ENCODE measurements at places on chromosomes 13 and 19.

DNA sequence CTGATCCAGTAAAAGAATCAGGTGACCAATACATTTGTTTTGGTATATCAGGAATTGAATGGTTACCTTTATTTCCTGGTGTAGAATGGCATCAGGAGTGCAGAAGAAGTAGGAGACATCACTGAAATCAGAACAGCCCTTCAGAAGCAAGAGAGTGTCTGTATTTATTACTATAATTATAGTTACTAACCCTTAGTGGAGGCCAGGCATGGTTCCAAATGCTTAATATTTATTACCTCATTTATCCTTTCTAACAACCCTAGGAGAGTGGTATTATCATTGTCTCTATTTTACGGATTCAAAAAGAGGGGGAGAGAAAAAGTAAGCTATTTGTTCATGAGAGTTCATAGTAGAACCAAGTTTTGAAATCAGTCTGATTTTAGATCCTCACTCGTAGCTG, 1292.9 kb downstream of the PCDH9 start:
- no peak for DNase-seq

DNA sequence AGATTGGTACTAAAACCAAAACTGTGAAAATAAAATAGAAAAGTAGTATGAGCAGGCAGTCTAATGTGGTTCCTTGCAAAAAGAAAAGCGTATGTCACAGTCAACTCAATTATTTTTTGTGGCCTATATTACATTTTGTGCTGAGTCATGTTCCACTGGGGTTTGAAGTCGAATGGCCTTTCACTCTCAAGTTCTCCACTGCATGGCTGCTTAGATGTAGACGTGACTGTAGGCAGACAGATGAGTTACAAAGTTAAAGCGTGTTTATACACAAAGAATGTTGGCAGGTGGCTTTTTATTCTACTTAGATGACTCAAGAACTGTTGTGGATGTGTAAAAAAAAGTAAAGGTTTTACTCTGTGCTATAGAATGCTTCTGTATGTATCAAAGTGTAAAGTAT, 133.9 kb downstream of the SLITRK6 start:
- DNase-seq = peak; percentile 1

DNA sequence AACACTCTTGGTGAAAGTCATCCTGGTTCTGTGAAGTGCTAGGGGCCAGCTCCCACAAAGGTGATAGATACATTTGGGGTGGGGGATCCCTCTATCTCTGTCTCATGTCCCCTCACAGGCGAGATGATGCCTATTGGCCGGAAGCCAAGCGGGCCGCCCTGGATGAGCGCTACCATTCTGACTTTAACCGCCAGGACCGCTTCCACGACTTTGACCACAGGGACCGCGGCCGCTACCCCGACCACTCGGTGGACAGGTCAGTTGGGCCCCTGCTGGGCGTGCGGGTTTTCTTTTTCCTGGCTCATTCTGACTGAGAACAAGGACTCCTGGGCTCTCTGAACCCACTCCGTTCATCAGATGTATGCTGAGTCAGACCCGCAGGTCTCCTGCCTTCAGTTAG, 16.4 kb downstream of the MICOS13 start:
- DNase-seq = no peak

DNA sequence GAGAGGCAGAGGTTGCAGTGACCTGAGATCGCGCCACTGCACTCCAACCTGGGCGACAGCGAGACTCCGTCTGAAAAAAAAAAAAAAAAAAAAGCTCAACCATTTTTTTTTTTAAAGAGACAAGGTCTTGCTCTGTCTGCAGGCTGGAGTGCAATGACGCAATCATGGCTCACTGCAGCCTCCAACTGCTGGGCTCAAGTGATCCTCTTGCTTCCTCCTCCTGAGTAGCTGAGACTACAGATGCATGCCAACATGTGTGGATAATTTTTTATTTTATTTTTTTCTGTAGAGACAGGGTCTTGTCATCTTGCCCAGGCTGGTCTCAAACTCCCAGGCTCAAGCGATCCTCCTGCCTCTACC, 10.3 kb downstream of the EHD2 start:
- DNase-seq = peak; percentile 94

GRCh38 chr19:31258211-31259052, 90.8 kb downstream of the TSHZ3 start:
- no peak for DNase-seq

- no peak for DNase-seq
These were observed 146.7 kb downstream of the USP12 start for GRCh38 chr13:27024776-27025492.

GRCh38 chr13:78784014-78784750, 125.2 kb upstream of the OBI1 start:
- no peak for DNase-seq

GRCh38 chr13:66830940-66831716, 399.0 kb downstream of the PCDH9 start:
- DNase-seq = no peak

- no peak for DNase-seq
These were observed 154.8 kb downstream of the TBC1D4 start for GRCh38 chr13:75327135-75327510.

GRCh38 chr13:43331672-43332071, 308.3 kb downstream of the DNAJC15 start:
- peak; percentile 2 for DNase-seq

DNA sequence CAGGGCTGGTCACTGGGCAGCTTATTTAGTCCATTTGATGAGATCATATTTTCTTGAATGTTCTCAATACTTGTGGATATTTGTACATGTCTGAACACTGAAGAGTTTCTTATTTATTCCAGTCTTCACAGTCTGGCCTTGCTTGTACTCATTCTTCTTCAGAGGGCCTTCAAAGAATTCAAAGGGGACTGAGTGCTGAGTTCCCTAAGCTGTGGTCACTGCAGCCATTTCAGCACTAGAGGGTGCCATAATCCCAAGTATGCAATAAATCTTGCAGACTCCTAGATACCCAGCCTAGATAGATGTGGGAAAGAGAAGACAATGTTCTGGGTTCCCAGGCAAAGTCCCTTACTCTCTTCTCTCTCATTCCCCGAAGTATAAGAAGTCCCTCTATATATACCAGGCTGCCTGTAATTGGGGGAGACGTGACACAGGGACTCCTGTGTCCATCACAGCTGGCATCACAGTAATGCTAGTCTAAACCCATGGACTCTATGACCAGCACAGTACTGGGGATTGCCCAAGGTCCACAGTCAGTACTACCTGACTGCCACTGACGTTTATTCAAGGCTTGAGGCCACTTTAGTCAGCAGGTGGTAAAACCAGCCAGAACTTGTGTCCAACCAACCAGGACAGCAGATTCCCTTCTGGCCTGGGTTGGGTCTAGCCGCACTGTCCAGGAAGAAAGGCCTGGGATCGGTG, 8.9 kb upstream of the VN1R1 start:
- DNase-seq = peak; percentile 32
